ENCODE measurements at places on chromosomes 1 and 21. TPM values are rescaled to one million over a fixed set of nuclear protein-coding genes. Genes with fewer than 3 reads are reported as not detected.

The LDLRAD1 gene
- not detected for polyA plus RNA-seq

The TMEM234 gene
- 19.2 TPM for polyA plus RNA-seq

The DYNLT4 gene
- 0.33 TPM for polyA plus RNA-seq

The NHLH1 gene
- 0.11 TPM for polyA plus RNA-seq

The ERRFI1 gene
- 129 TPM for polyA plus RNA-seq

The BPNT1 gene
- 4.6 TPM for polyA plus RNA-seq

Measured in pancreas (tissue), 10 donors.